SHP77 treated with DMSO at 0.1 percent for 48 hours (cell line): ENCODE measurements at places on chromosomes 11 and 22.

DNA sequence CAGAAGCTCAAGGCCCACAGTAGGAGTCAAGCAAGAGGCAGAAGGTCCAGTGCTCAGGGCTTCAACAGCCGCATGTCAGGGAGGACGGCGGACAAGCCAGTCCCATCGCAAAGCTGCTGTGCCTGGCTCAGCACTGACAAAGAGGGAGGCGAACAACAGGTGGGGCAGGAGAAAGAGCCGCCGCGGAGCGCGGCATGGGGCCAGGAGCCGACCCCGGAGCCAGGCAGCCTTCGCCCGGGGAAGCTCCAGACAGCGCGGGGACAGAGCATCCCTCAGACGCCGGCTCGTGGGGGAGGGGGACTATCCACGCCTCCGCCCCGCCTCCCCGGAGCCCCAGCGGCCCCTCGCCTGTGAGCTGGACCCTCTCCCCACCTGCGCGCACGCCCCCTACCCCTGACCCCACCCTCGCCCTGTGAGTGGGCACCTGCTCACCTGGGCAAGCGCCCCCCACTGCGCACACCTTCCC, 369 bp downstream of the DHCR7 start:
- no peak for DNase-seq

- no peak for DNase-seq
Measured at GRCh38 chr11:45881708-45882368, 3.6 kb upstream of the MAPK8IP1 start.

DNA sequence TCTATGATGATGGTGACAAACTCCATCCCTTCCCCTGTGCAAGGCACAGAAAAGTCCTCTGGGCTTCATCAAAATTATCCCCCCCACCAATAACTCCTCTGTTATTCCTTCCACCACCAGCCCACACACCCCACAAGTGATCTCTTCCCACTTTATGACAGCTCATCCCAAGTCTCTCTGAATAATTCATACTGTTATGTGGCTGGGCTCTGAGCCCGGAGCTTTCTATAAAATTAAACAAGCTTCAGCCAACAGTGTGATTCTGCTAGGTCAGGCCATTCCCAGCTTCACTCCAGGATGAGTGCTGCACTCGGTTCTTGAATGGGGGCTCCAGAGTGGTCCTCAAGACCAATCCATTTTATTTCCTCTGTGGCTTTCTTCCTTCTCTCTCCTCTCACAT, 83.0 kb downstream of the INSC start:
- DNase-seq = no peak

- DNase-seq = no peak
Measured at GRCh38 chr22:37091994-37092393, 17.5 kb downstream of the TMPRSS6 start.

GRCh38 chr11:68480852-68481510, 20.4 kb downstream of the PPP6R3 start:
- DNase-seq = no peak

GRCh38 chr11:108226036-108226435, 3.2 kb downstream of the ATM start:
- DNase-seq = no peak

DNA sequence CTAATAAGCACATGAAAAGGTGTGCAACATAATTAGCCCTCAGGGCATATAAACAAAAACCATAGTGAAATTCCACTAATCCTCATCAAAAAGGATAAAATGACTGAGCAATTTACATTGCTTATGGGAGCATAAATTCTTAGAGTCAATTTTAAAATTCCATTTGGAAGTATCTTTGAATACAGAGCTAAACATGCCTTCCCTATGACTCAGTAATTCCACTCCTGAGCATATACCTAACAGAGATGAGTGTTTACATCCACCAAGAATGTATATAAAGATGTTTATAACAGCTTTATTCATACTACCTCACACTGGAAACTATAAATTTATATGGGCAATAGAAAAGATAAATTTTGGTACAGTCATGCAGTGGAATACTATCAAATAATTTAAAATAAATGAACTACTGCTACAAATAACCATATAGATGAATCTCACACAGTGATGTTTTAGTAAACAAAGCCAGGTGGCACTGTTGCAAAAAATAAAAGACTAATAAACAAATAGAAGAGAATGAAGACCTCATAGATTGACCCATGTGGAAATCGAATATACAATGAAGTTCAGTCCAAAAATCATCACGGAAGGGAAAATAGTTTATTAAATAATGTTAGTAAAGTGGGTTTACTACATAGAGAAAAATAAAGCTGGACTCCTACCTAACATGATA, 8.2 kb upstream of the OR2D2 start:
- DNase-seq = no peak

DNA sequence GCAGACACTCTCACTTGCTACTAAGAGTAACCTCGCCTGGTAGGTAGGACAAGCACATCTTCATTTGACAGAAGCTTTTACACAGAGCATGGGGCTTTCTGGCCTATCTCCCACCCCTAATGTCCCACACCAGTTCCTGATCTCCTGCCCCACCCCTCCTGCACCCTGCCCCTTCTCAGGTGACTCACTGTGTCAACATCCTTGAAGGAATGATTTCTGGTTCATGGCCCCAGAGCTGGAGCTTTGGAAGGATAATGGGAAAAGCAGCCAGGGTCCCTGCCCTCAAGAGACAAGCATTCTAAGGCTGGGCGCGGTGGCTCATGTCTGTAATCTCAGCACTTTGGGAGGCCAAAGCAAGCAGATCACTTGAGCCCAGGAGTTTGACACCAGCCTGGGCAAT, 47.2 kb downstream of the LRFN4 start:
- DNase-seq = no peak

DNA sequence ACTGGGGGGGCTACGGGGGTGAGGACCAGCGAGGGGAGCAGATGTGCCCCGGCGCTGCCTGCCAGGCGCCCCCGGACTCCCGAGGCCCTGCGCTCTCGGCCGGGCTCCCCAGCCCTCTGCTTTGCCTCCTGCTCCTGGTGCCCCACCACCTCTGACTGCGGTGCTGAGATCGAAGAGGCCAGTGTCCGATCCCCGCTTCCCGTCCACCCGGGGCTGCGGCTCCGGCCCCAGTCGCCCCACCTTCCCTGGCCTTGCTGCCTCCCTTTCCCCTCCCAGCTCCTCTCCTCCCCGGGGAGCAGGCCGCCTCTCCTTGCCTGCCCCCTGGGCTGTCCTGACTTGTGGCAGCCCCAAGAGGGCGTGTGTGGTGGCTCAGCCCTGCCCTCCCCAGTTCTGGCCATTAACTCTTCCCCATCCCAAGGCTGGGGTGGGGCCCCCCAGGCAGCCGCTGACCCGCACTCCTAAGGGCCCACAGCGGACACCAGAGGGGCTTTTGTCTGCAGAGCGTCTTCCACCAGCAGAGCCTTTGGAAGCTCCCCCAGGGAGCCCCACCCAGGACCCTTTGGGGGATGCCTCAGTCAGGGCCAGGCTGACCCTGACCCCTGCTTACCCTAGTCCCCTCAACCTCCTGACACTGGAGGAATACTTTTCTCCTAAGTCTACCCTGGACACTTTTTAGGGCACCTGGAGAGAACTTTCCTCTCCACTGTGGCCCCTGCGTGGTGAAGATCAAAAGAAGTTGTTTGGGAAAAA, 16.6 kb downstream of the RTN4RL2 start:
- DNase-seq = no peak

DNA sequence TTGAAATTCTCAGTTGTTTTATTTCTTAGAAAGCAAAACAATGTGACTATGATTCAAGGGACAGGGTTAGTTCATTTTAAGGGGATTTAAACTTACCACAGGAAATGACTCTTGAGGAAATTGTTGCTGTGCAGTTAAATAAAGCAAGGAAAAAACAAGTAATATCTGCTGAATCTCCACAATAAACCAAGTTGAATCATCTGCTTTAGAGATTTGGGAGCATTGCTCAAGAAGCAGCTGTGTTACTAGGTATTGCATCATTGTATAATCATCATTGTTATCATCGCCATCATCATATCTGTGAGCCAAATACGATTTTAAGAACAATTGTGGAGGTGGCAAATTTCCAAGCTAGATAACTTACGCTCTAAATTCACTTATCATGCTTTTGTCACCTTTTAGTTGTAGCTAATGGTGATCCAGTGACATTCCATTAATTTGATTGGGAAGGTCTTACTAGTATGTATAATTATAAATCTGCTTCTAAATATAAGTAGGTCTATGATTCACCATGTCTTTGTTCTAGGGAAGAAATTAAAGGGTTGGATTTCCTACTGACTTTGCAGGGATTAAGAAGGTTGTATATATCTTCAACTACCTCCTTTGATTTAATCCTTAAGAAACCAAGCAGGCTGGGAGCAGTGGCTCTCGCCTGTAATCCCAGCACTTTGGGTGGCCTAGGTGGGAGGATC, 19.9 kb downstream of the MMP10 start:
- no peak for DNase-seq

- DNase-seq = no peak
Measured at GRCh38 chr11:47267876-47268275, 2.1 kb upstream of the MADD start.

- no peak for DNase-seq
Measured at GRCh38 chr11:44255406-44256071, 54.4 kb downstream of the ALX4 start.
